ENCODE measurements at places on chromosomes 2 and 18.
A peak's percentile ranks its signal among the peaks of the same experiment; 100 is the strongest.

GRCh38 chr2:48530033-48530811 lies at the start of gene STON1:
STON1 (plus strand) TSS chr2:48530154; CDS start chr2:48580634, 50,480 bp downstream.
- H3K27me3 ChIP-seq, result no peaks in the 10 kb centered on the region
- peak; percentile 40 for DNase-seq

GRCh38 chr2:127086990-127087790 lies 19.8 kb downstream of the BIN1 start:
- no peaks in the 10 kb centered on the region for H3K27me3 ChIP-seq
- H3K27ac ChIP-seq, result peak overlapping the region; percentile 56
- peaks cover 24% of the 10 kb centered on the region for H3K4me1 ChIP-seq
- H3K4me3 ChIP-seq, result no peak overlapping the region

GRCh38 chr2:72889991-72890390 lies 2.8 kb downstream of the SPR start:
- peaks cover 21% of the 10 kb centered on the region for H3K4me1 ChIP-seq
- peak; percentile 77 for DNase-seq
- no peak overlapping the region for H3K27ac ChIP-seq
- no peaks in the 10 kb centered on the region for H3K36me3 ChIP-seq
- H3K4me3 ChIP-seq, result no peak overlapping the region

DNA sequence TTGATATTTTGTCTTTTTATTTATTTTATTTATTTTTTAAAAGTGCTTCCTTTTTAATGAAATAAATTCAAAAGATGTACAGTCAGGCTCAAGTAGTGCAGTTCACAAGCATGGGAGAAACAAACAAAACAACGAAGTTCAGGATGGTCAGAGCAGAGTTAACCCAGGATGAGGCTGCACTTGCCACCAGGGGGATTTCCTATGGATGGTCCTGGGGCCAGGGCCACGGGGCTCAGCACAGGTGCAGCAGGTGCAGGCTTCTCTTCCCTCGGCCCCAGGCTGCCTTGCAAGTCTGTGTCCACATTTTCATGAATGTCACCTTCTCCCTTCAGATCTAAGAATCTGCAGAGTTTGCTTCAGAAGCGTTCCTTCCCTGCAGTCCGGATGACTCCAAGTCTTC lies 76.5 kb downstream of the CDCA7 start:
- no peaks in the 10 kb centered on the region for H3K27me3 ChIP-seq
- no peaks in the 10 kb centered on the region for H3K36me3 ChIP-seq
- H3K4me1 ChIP-seq, result no peaks in the 10 kb centered on the region
- H3K4me3 ChIP-seq, result no peak overlapping the region

GRCh38 chr2:46269001-46269400 lies 28.2 kb upstream of the EPAS1 start:
- no peak overlapping the region for H3K4me3 ChIP-seq
